ENCODE measurements at places on chromosomes 5 and 9.
A peak's percentile ranks its signal among the peaks of the same experiment; 100 is the strongest.

GRCh38 chr5:132680780-132681475 lies 7.1 kb downstream of the IL4 start:
- DNase-seq: no peak

- no peak for DNase-seq
Observed at GRCh38 chr5:72177538-72177937, 70.3 kb downstream of the MAP1B start.

GRCh38 chr5:135980620-135981019 lies 25.8 kb upstream of the LECT2 start:
- DNase-seq: no peak

- no peak for DNase-seq
Observed at GRCh38 chr9:131754846-131755245, 15.0 kb upstream of the RAPGEF1 start.

GRCh38 chr5:143396353-143396940 lies 7.0 kb downstream of the NR3C1 start:
- no peak for DNase-seq

DNA sequence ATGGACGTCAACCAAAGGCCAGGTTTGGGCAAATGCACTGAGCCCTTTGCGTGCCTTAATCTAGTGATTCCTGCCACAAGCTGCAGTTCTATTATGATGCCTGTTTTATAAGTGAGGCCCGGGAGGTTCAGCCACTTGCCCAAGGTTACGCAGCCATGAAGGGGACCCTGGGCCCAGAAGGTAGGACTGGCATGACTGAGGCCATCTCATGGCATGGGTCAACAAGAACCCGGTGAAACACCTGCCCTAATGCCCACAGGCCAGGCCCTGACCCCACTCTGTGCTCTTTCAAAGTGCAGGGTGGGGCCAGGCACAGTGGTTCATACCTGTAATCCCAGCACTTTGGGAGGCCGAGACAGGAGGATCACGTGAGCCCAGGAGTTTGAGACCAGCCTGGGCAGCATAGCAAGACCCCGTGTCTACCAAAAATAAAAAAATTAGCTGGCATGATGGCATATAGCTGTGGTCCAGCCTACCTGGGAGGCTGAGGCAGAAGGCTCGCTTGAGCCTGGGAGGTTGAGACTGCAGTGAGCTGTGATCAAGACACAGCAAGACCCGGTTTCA lies 8.6 kb downstream of the NINJ1 start:
- DNase-seq: no peak

- no peak for DNase-seq
Observed at GRCh38 chr5:102211165-102211564, 84.9 kb downstream of the SLCO4C1 start.

- no peak for DNase-seq
Observed at GRCh38 chr9:81585191-81585763, 104.1 kb downstream of the TLE1 start.

- DNase-seq: peak; percentile 24
Observed at GRCh38 chr9:27528886-27529315, 713 bp downstream of the MOB3B start.

DNA sequence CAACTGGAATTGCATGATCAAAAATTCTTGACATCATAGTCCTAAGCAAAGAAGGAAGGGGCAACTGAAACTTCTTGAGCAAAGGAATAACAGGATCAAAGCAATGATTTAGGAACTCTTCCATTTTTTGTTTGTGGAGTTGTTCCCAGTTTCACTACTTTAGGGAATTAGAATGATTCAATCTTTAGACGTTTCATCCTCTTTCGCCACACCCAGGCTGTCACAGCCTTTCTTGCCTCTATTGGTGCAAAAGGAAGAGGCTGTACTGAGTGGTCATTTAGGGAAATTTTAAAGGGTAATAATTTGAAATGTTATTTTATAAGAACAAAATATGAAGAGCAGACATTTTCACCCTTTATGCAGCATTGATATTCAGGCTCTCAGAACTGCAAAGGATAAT lies 1026.0 kb upstream of the ARRDC3 start:
- no peak for DNase-seq

GRCh38 chr5:156582193-156582598 lies 255.2 kb downstream of the SGCD start:
- no peak for DNase-seq

- no peak for DNase-seq
Observed at GRCh38 chr5:40307920-40308319, 371.8 kb upstream of the PTGER4 start.

DNA sequence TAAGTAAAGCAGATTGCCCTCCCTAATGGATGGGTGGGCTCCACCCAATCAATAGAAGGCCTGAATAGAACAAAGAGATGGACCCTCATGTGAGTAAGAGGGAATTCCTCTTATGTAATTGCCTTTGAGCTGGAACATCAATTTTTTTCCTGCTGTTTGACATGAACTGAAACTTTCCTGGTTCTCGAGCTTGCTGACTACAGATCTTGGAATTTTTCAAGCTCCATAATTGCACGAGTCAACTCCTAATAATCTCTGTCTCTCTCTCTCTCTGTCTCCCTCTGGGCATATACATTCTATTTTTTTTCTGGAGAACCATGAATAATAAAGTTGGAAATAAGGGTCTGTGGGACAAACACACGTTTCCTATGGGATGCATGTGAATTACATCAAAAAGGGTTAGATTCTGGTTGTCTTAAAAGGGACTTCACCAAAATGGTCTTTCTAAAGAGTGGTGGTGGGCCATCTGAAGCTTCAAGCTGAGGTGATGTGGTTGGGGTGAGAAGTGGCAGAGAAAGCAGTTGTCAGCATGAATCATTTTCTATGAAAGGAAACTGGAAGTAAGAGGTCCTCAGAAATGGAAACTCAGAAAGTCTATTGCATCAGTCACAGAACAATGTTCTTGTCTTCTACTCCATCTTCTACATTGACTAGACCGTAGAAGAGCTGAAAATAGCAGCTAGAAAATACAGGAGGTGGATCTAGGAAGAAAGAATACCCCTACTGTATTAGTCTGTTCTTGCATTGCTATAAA lies 47.0 kb upstream of the HOMER1 start:
- no peak for DNase-seq

DNA sequence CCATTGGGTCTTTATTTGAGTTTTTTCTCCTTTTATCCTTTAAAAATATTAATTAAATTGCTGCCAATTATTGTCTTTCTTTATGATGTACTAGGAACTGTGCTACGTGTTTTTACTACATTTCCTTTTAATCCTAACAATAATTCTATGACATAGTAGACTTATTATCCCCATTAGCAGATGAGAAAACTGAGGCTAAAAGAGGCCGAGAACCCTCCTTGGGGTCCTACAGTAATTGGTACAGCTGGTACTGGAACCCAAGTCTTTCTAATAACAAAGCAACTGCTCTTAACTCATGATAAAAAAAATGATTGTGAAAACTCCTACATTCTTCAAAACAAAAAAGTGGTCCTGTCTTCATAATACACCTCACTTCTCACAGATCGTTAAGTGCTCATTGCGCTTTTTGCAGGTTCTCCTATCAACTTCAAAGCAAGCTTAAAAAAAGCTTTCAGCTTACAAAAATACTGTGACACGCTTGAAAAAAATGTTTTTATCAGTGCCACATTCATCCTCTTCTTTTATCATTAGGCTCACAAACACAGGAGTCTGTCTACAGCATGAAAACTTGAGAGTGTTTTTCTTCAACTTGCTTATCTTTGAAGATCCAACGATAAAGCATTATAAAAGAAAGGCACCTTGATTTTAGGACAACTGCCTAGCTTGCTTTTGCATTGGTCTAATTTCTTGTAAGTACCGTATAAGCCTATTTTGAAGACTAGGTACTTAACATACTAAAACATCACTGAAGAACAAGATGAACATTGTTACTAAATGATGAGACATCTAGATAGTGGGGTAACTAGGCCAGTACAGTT lies 32.4 kb downstream of the FYB1 start:
- DNase-seq: no peak

GRCh38 chr9:35102465-35102768 lies 514 bp downstream of the STOML2 start:
- no peak for DNase-seq

DNA sequence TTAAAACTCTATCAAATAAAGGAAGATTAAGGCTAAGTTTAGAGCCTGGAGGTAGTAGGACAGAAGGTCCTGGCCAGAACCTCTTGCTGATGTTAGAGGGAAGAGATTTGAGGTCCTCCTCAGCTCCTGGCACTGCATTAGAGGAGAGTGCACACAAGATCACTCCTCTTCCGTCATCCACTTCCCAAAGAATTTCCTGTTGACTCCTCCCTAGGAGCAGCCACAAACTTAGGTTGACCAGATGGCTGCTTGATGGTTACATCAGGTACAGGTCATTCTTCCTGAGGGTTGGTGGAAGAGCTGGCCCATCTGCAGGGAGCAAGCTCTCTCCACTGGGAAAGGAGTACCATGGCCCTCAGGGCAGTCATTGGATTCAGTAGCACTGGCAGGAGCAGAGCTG lies 93.9 kb upstream of the IL33 start:
- no peak for DNase-seq

- no peak for DNase-seq
Observed at GRCh38 chr5:89604342-89604741, 721.4 kb upstream of the MEF2C start.

DNA sequence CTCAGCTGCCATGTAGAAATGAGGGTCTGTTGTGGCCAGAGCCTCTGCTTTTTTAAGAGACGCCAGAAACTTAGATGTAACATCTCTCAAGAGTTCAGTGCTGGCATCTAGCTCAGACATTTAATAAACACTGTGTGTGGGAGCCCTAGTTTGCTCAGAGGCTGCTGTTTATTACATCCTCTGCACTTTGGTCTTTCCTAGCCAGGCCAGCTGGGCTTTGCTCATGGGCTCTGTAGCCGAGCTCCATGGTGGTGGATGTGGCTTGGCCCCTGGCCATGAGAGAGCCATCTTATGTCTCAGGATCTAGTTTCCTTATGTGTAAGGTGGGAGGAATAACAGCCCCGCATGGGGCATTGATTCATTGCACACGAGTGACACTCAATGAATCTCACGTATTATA lies 30.0 kb downstream of the ARHGEF37 start:
- DNase-seq: no peak

DNA sequence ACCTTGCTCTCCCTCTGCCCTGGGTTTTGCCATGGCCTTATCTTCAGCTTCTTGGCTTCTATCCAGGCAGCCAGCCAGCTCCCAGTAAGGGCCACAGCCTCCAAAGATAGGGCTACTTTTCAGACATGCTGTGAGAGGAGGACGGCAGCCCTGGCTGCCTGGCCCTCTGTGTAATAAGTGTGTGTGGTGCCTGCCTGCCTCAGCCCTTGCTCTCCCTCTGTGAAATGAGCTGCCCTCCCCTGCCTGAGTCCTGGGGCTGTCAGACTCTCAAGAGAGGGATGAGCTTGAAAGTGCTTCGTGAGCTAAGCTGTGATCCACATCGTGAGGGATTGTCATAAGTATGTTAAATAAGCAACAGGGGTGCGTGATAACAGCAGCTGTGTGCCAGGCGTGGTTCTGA lies 8.1 kb downstream of the NDST1 start:
- DNase-seq: no peak

GRCh38 chr9:31388660-31389059 lies 995.8 kb upstream of the ACO1 start:
- no peak for DNase-seq

- no peak for DNase-seq
Observed at GRCh38 chr9:5008202-5008601, 23.1 kb downstream of the JAK2 start.

DNA sequence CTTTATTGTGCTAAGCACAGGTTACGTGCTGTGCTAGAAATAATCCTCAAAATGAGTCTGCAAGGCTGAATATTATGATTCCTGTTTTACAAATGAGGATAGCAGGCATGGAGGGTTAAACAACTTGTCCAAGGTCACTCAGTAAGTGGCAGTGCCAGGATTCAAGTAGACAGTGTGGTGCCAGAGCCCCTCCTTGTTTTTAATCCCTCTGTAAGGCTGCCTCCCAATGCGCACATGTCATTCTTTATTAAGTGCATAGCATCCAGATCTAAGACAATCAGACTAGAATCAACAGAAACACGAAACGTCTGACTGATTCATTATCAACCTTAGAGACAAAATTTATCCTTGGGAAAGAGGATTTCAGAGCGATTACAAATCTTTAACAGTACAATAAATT lies 199.6 kb downstream of the SMARCA2 start:
- DNase-seq: no peak

DNA sequence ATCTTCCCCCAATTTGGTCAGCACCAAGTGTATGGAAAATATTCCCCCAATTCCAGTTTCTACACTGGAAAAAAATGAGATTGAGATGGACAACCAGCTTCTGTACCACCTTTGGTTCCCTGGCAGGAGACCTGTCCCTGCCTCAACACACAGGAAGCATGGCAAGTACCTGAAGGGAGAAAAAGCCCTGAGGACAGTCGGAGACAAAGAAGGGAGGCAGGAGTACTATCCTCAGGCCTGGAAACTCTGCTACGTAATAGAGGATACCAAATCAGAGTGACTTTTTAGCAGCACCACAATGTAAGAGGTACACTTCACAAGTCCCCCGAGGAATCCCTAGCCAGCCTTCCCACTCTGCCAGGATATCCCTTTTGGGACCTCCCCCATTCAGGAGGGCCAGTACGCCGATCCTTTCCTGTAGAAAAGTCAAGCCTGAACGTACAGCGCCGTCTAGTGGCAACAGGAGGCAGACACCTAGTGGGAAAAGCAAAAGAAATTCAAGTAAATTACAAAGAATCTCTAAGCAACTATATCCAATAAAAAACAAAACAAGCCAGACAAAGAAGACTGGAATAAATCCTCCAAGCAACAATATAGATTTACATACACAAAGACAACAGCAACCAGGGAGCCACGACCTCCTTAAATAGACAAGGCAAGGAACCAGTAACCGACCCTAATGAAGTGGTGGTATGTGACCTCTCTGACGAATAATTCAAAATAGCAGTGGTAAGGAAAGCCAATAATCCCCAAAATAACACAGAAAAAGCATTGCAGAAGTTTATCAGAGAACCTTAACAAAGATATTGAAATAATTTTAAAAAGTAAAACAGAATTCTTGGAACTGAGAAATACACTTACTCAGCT lies 63.3 kb upstream of the SLCO6A1 start:
- DNase-seq: no peak

- DNase-seq: no peak
Observed at GRCh38 chr5:51685419-51685818, 302.2 kb downstream of the ISL1 start.

DNA sequence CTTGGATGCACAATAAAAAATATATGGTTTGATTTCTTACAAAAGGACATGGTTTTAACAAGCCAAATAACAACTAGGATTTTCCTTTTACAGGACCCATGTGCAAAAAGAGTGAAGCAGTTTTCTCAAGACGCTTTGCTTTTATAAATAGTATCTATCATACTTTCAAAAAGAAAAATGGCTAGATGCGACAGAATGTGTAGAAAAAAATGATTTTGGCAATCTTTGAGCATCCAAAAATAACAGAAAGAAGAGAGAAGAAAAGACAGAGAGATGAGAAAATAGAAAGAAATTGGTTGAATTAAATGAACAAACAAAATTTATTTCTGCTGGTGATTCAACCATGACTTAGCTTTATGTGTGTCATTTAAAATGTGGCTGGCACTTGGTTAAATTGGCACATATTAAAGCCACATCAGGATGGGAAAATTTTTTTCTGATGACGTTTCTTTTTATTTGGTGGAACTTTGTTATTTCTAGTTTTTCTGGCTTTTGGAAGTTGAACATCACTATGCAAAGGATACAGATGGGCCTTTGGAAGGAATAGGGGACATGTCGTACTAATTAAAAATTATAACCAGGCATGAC lies 35.6 kb upstream of the NREP start:
- DNase-seq: no peak

Data from amygdala (tissue), 56 donors.